ENCODE measurements at places on chromosomes 12 and 14.

GRCh38 chr12:26701604-26702215 is 131.3 kb downstream of the ITPR2 start:
- no peak for DNase-seq

DNA sequence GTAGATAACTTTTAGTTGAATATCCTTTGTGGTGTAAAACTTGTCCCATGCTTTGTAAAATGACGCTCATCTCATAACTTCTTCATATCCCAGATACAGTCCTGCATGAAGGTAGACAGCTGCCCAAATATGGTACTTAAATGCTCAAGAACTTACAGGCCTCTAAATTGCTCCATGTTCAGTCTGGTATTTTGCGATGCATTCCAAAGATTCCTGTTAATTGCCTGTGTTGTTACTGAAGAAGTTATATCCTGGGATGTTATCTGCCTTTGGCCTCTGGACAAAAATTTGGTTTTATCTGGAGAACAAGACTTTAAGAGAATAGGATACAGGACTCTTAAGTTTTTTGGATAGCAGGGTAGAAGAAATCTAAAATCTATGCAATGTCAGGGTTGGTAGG is 473.0 kb downstream of the PCNX1 start:
- DNase-seq: no peak

DNA sequence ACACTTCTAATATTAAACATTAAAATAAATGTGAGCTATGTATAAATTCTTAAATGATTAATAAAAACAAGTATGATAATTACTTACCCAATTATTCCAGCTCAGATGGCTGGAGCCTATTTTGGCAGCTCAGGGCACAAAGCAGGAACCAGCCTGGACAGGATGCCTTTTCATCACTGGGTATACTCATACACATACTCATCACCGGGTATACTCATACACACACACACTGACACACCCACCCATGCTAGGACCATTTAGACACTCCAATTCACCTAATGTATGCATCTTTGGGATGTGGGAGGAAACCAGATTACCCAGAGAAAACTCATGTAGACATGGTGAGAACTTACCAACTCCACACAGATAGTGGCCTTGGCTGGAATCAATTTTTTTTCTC is 57.9 kb upstream of the CNOT2 start:
- DNase-seq: no peak

- DNase-seq: no peak
These were observed 165.8 kb downstream of the ESRRB start for GRCh38 chr14:76541594-76542219.

GRCh38 chr14:90624732-90625400 is 191.4 kb downstream of the TTC7B start:
- no peak for DNase-seq

DNA sequence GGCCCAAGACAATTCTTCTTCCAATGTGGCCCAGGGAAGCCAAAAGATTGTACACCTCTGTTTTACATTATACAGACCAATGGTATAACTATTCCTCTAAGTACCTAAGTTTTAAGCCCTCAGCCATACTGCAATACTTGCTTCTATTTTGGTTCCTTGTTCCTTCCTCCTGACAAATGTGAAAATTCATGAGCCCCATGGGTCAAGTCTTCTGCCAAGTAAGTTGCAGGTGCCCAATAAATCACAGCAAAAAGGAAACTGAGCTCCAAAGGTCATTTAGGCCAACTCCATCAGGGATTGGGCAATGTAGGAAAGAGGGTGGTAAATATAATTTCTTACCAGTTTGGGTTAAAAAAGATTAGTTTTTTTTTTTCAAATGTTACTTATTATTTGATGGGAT is 57.7 kb upstream of the NPFF start:
- DNase-seq: no peak

DNA sequence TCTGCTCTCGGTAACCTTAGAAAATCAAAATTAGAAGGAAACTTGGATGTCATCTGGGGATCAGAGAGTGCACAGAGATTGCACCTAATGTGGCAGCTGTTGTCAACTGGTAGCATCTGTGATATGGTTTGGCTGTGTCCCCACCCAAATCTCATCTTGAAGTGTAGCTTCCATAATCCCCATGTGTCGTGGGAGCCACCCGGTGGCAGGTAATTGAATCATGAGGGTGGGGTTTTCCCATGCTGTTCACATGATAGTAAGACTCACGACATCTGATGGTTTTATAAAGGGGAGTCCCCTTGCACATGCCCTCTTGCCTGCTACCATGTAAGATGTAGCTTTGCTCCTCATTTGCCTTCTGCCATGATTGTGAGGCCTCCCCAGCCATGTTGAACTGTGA is 127.7 kb upstream of the SRRM4 start:
- no peak for DNase-seq

- no peak for DNase-seq
These were observed 14.7 kb downstream of the RITA1 start for GRCh38 chr12:113200021-113200797.

GRCh38 chr12:9931245-9931644 is 925 bp downstream of the CLEC2A start:
- DNase-seq: no peak

GRCh38 chr12:117236456-117237001 is 46.3 kb upstream of the FBXO21 start:
- peak; percentile 53 for DNase-seq

DNA sequence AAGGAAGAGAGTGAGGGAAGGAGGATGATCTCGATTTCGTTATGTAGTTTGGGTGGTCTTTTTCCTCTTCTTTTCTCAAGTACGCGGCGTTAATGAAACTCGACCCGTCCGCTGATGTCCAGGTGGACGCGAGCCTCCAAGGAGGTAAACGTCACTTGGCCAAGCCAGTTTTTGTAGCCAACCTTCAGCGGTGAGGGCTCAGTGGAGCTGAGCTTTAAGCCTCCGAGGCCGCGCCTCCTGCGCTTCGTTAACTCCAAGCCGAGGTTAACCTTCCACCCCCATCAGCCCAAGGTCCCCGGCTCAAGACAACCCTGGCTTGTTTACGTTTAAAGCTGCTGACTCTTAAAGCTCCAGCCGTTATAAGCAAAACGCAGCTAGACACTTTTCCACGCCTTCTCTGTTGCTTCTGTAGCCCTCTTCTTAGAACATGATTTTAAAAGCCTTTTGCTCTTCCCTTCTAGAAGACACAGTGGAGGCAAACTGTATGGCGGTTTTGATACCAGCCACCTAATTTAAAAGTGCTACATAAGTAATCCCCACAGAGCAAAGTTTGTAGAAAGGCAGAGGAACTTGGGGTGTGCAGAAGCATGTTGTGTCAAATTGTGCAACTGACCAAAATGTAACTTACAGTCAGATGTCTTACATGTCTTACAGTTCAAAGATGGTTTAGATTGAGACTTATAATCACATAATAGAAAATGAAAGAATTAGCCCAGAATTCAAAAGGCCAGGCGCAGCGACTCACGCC is 923 bp upstream of the ITPR2 start:
- DNase-seq: no peak

- DNase-seq: no peak
These were observed 194.1 kb upstream of the PLEKHA5 start for GRCh38 chr12:18935371-18935965.

DNA sequence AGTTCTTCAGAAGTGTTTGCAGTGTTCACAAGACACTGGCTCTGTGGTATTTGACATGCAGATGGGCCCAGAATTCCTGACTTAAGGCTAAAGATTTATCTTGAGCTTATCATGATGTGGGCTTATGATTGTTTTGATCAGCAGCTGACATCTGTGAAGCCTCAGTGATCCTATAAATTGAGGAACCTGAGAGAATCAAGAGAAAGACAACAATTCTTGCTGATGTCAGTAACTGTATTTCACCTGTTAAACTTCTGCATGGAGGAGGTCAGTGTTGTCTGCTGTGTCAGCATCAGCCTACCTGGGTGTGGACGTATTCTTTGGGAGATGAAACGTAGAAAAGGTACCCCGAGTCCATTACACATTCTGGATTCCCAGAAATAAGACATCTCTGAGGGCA is 33.3 kb downstream of the TRAF3 start:
- DNase-seq: no peak

DNA sequence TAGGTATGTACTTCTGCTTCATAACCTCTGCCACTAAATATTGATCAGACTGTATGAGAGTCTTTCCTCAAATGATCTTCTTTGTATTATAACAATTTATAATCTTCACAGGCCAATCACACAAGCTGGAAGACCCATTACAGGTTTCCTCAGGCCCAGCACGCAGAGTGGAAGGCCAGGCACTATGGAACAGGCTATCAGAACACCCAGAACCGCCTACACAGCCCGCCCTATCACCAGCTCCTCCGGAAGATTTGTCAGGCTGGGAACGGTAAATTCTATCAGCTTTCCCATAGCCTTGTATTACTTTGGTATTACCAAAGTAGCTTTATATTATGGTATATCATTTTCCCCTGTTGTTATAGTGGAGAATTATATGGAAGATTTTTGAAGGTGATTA is 16.5 kb downstream of the TTC8 start:
- DNase-seq: no peak

DNA sequence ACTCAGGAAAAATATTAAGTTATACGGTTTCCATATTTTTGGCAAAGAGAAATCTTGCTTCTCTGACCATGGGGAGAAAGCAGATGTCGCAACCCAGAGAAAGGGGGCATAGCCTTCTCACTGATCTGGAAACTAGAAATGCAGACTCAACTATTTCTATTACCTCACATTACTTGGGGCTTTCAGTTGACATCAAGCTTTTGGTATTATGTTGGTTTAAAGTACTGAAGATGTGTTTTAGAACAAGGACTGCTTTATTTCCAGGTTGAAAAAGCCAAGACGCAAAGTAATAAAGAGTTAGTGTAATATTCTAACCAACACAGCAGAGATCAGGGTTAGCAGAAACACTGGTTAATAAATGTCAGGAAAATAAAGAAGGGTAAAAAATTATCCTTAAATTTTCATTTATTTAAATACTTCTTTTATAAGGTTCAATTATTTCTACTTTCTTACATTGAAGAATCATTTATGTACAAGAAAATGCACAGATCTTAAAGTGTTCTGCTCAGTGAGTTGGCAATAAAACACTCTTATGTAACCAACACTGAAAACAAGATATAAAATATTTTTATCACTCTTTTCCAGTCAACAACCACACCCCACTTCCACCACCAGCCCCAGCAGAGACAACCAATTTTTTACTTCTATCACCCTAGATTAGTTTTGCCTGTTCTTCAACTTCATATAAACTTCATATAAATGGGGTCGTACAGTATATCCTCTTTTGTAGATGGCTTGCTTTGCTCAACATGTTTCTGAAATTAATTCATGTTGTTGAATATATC is 26.0 kb downstream of the DCP1B start:
- no peak for DNase-seq

- no peak for DNase-seq
These were observed 1.4 kb upstream of the TBX3 start for GRCh38 chr12:114685320-114685781.

DNA sequence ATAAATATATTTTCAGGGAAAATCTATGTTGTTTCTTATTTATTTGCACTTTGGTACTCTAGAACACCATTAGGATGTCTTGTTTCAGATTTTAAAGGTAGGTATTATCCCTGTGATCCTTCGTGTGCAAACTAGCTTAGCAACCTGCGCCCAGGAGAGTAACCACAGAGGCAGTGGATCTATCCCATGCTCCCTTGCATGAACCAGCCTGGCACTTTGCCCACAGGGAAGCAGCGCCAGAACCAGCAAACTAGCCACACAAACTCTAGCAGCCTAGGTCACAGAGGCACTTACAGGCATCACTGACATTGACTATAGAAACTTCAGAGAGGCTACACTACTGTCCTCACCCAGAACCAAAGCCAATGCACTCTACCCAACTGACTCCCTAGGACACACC is 76.1 kb downstream of the TSHR start:
- no peak for DNase-seq

- DNase-seq: no peak
These were observed at the start of gene IGF1 for GRCh38 chr12:102480406-102480805. Gene IGF1 (minus strand): TSS chr12:102480563. CDS start chr12:102480381, 182 bp downstream.

DNA sequence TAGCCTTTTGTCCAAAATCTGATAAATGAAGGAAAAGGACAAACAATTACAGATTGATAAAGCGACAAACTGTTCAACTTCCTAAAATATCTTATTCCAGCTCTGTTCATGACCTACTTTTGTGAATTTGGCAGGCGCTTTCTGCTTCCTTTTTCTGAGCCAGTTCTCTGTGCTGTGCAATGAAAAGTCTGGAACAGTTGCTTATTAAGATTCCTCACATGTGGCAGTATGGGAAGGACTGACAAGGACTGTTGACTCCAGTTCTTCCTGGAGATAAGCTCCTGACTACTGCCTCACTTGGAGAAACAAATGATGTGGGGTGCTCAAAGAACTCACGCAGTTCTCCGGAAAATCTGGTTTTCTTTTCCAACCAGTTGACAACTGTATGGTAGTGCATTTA is 58.3 kb upstream of the ANP32D start:
- DNase-seq: no peak

GRCh38 chr14:39219075-39219499 is 14.6 kb upstream of the MIA2 start:
- no peak for DNase-seq

- peak; percentile 50 for DNase-seq
These were observed 57.9 kb downstream of the TRPV4 start for GRCh38 chr12:109775172-109775881.

- no peak for DNase-seq
These were observed 80.2 kb downstream of the NUAK1 start for GRCh38 chr12:106058256-106059182.

DNA sequence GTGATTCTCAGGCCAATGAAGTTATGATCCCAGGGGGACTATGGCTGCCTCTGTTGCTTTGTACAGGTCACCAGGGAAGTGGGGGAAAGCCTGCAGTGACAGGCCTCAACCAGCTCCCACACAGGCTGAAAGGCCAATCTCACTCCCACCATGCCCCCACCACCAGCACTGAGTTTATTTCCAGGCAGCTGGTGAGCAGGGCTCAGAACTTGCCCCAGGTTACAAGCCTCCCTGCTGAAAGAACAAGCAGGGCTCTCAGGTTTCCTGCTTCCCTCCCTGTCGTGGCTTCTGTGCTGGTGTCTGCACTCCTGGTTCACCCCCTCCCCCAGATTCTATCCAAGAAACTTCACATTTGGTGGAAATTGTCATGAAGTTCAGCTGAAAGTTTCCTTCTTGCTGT is 260.3 kb downstream of the CCDC59 start:
- DNase-seq: no peak

DNA sequence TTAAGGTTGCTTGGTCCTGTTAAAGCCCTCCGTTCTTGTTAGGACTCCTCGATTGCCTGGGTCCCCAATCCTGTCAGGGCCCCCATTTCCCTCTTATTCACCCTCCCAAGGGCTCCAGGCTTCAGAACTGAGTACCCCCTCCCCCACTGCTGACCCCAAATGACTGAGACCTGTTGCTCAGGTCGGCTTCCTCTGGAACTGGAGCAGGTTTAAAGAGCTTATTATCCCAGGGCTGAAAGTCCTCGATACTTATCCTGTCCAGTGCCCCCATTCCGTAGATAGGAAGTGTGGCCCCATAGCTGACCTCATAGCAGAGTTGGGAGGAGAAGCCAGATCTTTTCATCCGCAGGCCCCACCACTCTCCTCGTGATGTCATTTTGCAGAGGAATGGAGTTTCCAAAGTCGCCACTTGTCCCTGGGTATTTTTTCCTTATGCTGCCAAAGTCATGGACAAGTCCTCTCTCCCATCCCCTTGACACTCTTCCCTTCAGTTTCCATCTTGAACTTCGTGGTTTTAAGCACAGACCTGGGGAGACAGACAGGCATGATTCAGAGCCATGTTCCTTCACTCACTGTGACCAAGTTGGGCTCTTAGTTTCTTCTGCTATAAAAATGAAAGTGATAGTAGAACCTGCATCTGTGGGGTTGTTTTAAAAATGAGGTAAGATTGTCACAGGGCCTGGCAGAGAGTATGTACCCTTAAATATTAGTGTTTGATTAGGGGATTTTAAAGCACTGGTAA is 1.2 kb downstream of the USP30 start:
- DNase-seq: no peak

- DNase-seq: no peak
These were observed 254.9 kb upstream of the TMEM132C start for GRCh38 chr12:128012110-128012509.
